ENCODE measurements at places on chromosomes 6 and 20.

DNA sequence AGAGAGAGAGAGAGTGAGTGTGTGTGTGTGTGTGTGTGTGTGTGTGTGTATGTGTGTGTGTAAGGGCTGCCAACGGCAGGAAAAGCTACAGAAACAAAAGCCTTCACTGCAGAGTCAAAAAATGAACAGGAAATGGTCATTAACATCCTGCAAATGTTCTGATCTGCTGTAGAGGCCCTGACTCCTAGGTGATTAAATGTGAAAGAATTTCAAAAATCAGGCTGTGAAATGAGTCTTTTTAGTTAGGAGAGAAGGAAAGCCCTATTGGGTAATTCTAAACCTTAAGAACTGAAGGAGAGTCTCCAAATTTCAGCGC, 166.5 kb upstream of the MYLIP start:
- no peak for DNase-seq

- DNase-seq = no peak
These were observed 135.3 kb upstream of the ARMC2 start for GRCh38 chr6:108712946-108713345.

- no peak for DNase-seq
These were observed 35.6 kb downstream of the UTRN start for GRCh38 chr6:144320741-144321140.

DNA sequence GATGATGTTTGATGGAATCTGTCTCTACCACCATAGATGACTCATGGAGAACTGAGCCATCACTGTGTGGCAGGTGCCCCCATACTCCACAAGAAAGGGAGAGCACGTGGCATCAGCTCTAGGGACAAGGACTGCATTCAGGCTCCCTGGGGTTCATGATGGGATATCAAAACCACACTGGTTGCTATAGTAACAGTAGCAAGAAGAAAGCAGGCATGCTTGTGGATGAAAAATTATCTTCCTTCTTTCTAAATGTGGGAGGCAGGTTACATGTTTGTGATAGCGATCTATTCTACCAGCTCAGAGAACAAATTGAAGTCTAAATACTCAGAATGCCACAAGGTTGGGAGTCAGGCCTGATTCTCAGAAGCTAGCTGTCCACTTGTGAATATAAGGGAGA, 224.2 kb downstream of the ARHGAP18 start:
- no peak for DNase-seq

DNA sequence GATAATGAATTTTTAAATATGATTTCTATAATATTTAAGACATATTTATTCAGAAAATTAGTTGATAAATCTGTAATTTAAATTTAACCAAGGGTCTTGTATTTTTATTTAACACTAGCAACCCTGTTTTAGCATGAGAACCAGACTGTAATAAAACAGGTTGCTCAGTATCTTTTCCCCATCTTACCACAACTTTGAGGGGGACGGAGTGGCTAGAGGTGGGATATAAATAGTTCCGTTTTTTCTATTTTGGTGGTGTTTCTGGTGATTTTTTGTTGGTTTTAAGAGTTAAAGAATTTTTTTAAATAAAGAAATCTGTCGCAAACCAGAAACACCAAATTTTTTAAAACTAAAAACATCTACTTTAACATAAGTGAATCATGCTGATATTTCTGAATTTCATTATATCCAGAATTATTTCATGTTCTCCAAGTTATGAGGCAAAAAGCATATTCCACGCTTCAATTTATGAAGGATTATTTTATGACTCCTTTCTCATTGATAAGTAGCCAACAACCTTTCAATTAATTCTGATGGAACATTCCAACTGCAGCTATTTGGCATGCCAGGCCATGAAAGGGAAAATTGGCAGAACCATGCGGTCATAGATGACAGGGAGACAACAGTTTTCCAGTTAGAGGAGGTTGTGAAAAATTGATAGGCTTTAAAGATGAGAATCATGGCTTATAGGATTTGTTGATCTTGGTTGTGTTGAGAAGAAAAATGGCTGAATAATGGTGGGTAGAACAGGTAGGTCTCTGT, 151.9 kb upstream of the CARMIL1 start:
- DNase-seq = no peak

DNA sequence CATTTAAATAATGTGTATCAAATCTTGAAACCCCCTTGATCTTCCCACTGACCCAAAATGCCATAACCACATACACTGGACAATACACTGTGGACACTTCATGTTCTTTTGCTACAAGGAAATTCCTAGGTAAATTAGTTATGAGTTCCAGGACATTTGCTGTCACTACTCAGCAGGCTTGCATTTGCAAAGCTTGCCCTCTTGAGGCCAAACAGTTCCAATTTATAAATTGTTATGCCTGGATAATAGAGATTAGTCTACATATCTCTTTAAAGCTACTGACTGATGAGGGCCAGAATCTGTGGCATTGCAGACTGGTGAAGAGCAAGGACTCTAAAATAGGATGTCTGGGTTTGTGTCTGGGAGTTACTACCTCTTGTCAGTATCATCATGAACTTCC, 17.4 kb upstream of the RAB32 start:
- DNase-seq = no peak

DNA sequence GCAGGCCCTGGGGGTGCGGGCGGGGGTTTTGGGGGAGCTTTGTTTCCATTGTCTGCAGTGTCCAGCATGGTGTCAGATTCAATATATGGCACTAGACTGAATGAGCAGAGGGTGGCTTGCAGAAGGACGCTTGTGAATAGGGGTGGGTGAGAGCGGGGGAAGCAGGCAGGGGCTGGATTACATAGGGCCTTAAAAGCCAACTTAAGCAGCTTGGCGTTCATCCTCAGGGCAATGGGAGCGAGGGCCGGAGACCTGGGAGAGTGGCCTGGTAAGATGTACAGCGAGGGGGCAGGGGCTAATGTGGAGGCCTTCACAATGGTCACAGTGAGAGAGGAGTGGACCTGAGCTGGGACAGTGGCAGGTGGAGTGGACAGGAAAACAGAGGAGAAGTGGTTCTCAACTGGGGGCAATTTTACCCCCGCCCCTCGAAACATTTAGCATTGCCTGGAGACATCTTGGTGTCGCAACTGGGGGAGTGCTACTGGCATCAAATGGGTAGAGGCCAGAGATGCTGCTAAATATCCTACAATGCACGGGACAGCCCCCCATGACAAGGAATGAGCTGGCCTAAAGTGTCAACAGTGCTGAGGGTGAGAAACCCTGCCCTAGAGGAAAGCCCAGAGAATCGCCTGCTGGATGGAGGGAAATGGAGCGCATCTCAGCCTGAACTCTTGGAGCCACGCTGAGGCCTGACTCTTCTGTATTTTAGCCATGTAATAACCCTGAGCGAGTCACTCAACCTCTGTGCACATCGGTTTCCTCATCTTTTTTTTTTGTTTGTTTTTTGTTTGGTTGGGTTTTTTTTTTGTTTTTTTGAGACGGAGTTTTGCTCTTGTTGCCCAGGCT, 15.1 kb upstream of the BAK1 start:
- no peak for DNase-seq

- no peak for DNase-seq
These were observed 114.2 kb downstream of the COL12A1 start for GRCh38 chr6:75091467-75092190.

DNA sequence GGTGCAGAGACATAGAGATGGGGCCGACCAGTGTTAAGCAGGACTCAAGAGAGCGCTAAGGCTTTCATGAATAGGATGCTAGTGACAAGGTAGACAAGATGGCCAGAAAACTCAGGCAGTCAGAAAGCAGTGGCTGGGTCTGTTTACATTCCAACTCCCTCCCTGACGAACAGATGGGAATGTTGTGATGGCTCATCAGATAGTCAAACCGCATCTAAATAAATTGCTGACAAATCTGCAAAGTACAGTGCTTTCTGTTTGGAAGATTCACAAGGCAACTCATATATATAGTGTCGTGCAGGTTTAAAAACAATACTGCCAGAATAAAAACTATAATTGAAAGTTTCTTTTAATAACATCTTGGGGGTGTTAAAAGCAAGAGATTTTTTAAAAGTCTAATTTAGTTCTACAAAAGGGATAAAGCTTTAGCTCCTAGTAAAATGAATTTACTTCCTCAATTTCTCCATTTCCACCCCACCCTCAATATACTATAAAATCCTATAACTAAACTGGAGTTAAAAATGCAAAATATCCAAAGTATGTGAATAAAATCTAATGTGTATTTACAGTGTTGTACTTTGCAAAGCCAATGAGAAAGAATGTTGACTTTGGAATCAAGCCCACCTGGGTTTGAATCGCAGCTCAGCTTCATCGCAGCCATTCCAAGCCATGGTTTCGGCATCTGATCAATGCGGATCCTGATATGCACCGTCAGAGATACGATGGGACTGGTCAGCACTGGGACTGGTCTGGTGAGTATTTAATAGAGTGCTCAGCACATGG, 247.3 kb upstream of the PDE10A start:
- DNase-seq = no peak

- DNase-seq = no peak
These were observed 43.1 kb downstream of the BLTP3A start for GRCh38 chr6:34834789-34835518.

- no peak for DNase-seq
These were observed 69.7 kb downstream of the EPB41L2 start for GRCh38 chr6:130993292-130993765.

GRCh38 chr6:157106487-157106886, 216.8 kb downstream of the TMEM242 start:
- no peak for DNase-seq

- DNase-seq = peak; percentile 14
These were observed 62.5 kb downstream of the PYGB start for GRCh38 chr20:25310268-25310920.

- DNase-seq = no peak
These were observed 115.1 kb upstream of the TOP1 start for GRCh38 chr20:40913224-40914185.

DNA sequence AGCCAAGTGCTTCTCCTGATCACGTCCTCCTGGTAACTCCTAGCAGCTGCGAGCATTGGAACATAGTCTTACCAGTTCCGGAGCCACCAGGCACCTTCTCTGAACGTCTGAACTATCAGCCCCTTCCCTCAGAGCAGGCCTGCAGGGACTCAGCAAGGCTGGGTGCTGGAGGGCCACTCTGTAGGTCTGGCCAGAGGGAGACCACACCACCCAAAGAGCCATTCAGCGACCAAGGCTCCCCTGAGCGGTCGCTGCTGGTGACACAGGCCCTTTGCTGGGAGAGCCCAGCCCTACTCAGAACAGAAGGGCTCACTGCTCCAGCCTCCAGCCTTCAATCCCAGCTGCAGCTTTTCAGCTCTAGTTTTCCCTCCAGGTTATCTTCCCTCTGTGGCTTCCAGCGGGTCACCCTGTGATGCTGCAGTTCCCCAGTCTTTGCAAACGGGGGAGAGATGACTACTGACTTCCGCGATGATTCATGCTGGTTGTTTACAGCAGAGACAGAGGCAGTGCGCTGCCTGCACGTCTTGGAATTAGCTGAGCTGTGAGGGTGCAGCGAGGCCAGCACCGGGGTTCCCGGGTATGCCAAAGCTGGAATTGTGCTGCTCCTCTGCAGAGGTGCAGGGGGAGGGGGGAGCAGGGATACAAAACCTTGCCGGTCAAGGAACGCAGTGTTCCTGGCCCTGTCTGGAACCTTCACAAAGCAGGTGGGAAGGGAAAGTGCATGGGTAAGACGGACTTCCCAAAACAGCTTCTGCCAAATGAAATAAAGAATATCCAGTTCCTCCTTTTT, 161.4 kb downstream of the LY86 start:
- no peak for DNase-seq

- DNase-seq = no peak
These were observed 586.0 kb upstream of the CHD6 start for GRCh38 chr20:42204109-42204660.

DNA sequence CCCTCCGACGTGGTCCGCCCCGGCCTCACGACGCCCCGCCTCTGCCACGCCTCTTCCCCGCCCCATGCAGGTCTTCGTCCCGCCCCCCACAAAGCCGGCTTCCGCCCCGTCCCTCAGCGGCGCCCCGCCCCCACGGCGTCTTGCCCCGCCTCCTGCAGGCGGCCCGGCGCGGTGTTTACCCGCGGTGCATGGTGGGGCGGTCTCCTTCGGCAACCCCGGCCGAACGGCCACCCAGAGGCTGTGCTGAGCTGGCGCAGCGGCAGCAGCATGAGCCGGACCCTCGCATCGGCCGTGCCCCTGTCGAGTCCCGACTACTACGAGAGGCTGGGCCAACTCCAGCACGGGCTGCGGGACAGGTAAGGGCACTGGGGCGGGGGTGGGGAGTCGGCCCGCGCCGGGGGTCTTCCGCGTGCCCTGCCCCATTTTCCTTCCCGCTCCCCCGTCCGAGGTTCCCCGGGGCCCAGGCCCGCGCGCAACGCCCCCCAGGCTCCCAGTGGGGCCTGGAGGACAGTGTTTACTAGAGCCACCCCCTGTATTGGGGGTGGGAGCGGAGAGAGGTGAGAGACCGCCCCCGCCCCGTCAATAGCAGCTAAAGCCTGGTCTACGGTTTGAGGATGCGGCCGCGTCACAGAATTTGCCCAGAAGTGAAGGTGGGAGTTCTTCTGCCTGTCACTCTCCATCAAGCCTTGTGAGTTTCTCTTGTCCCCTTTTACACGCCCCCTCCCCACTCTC, at the start of gene KIZ:
KIZ (plus strand) TSS at position 234 of the 732 bp plus-strand sequence; CDS start at position 268, 34 bp downstream.
- peak; percentile 97 for DNase-seq

DNA sequence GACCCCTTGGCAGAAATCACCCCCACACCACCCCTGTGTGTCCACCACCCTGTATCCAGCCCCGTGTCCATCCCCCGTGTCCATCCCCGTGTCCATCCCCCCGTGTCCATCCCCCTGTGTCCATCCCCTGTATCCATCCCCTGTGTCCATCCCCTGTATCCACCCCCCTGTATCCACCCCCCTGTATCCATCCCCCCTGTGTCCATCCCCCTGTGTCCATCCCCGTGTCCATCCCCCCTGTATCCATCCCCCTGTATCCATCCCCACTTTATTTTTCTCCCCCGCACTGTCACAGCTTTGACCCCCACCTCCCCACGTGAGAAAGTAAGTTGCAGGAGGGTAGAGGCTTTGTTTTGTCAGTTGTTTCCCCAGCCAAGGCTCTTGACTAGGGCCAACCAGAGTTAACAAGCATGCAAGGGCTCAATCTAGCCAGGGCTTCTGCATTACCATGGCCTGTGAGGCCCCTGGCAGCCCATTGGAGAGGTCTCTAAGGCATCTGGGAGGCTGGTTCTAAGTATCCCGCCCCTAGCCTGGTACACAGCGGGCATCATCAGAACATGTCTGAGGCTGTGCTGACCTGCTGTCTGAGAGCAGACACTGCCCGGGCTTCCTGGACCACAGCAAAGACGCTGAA, 18.1 kb upstream of the SIRPA start:
- DNase-seq = no peak

- DNase-seq = no peak
These were observed 101.4 kb upstream of the BEND6 start for GRCh38 chr6:56853541-56853940.

GRCh38 chr6:76422511-76423213, 350.2 kb upstream of the IMPG1 start:
- no peak for DNase-seq

- DNase-seq = no peak
These were observed 14.8 kb downstream of the PAQR8 start for GRCh38 chr6:52376763-52377162.

Measured in activated T-helper 9 cell treated with anti-CD3 and anti-CD28 coated beads, Interleukin-2, amount 50 U/mL, for 16 hours (primary cell).